CD4-positive, CD25-positive, alpha-beta regulatory T cell (primary cell): ENCODE measurements at places on chromosomes 7 and 10.

- DNase-seq = no peak
Measured at GRCh38 chr10:98055841-98056516, 25.6 kb upstream of the CRTAC1 start.

GRCh38 chr10:116915340-116915739 lies 66.0 kb downstream of the ENO4 start:
- no peak for DNase-seq

DNA sequence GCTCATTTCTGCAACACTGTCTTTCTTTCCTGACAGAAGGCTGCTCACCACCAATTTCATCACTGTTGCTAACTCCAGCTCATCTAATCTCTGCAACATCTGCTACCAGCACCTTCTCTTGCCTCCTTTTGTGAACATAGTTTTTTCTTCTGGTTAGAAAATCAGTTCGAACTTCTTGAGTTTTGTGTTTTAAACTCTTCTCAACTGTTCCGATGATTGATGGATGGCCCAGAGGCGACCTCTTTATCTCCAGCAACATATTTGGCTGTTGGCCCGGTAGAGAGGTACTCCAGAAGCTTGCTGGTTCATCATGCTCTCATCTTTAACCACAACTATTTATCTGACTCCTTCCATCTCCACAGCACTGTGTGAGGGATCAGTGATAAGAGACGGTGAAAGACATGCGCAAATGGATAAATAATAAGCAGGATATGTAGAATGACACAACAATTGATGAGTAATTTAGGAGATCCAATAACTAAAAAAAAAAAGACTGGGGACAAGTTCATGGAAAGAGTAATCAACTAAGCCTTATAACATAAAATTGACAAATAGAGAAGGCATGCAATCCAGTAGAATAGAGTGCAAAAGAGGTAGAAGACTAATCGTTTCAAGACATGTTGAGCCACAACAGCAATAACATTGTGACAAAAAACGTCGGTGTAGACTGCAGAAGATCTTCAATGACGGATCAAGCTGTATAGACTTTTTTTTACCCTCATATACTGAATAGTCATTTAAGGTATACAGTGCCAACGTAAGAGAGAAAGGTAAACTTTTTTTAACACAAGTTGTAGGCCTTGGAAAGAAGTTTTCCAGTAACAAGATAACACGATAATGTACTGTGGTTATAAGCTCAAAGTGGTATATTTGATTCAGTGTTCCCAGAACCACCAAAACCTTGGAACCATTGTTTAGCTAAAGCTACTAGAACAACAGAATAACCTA lies 152.2 kb downstream of the CRPPA start:
- DNase-seq = no peak

DNA sequence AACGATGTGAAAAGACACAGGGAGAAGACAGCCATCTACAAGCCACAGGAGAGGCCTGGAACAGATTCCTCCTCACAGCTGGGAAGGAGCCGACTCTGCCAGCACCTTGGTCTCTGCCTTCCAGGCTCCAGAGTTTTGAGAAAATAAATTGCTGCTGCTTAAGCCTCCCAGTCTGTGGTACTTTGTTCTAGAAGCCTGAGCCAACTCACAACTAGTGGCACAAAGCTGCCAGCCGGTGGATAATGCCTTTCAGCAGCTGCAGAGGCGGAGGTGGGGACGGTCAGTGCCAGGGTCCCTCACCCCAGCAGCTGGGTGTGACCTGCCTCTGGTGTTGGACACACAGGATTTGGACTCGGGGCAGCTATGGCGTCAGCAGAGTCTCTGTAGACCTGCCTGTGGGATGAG lies 255.4 kb upstream of the PITRM1 start:
- no peak for DNase-seq

DNA sequence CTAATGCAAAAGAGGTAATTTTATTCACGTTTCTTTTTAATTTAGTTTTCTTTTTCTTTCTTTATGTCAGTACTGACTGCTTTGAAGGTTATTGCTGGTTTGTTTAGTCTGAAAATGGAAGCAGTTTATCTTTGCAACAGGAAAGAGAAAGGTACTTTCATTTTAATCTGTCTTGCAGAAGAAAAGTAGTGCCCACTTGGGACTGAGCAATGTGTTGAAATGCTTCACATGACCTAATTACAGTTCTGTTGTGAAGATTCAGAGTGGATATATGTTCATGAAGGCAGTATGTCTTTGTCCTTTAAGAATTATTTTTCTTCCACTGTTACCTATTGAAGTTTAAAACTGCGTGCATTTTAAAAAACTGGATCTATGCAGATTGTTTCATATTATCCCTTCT lies 80.1 kb downstream of the ANKIB1 start:
- no peak for DNase-seq

DNA sequence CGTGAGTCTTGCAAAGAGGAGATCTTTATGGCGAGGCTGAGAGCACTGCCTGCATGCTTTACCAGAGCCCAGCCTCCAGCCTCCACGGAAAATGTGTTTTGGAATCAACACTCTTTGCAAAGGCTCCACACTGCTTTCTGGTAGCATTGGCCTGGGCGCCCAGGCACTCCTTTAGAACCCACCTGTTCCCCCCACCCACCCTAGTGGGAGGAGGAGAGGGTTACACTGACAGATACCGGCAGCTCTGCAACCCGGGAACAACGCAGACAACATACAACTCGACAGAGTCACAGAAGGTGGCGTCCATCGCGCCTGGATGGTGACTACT lies 5.5 kb upstream of the MNX1 start:
- DNase-seq = no peak

DNA sequence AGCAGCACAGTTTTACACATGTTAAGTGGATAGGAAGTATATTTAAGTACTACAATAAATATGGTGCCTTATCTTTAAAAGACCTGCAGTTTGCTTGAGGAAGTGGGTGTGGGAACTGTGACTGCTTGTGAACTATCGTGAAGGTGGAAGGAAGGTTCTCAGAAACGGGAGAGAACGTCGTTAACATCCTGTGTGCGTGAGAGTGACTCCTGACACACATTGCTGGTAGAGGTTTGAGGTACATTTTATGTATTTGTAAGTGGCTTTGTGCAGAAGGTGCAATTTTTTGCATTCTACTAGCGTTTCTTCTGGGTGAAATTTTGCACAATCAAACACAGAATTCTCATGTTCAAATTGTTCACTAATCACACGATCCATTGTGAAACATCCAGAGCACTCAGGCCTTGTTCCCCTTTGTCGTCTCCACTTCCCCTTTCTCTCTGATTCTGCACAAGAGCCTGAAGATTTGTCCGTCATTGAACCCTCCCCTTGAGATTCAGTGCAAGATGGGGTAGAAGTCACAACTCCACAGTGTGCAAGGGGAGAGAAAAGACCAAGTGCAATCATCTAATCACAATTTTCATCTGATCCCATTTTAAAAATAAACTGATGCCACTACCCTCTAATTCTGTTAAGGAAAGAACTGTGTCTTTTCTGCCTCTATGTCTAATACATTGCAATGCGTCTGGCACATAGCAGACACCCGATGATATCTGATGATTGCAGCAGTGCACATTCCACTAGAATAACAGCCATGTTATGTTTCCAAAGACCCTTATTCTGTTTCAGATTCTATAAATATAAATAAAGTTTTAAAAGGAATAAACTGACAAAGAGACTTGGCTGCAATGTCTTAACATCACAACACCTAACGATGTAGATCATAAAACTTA lies 279.9 kb downstream of the NEBL start:
- no peak for DNase-seq

- DNase-seq = no peak
Measured at GRCh38 chr7:3436746-3437145, 135.7 kb downstream of the SDK1 start.
